ENCODE measurements at places on chromosomes 7 and 10.

GRCh38 chr10:95867866-95868265 is 39.9 kb upstream of the CC2D2B start:
- DNase-seq: no peak

- DNase-seq: no peak
These were observed 17.2 kb downstream of the ECHDC3 start for GRCh38 chr10:11759347-11759746.

DNA sequence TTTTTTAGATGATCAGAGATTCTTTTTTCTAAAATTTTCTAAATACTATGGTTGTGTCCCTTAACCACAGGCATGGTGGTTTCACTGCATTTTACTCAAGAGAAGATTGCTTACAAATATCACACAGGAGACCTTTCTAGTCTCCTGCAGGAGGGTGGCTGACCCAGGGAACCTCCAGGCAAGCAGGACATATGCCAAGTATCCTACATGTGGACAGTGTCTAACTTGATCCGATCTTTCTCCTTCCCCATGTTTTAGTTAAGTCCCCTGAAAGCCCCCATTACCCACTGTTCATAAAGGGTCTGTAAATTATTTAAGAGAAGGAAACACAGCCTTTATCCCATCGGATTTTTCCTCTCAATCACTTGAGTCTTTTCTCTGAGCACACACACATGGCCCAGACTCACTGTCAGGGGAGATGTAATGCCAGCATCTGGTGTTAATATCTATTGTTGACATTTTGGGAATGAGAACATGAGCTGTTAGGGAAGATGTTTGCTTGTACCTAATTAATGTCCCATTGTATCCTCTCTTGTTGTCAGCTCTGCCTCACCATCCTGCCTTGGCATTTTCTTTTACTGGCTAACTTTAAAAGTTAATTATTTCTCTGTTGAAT is 755.2 kb downstream of the AUTS2 start:
- peak; percentile 28 for DNase-seq

- no peak for DNase-seq
These were observed 810.7 kb downstream of the MAGI2 start for GRCh38 chr7:78642751-78643150.

DNA sequence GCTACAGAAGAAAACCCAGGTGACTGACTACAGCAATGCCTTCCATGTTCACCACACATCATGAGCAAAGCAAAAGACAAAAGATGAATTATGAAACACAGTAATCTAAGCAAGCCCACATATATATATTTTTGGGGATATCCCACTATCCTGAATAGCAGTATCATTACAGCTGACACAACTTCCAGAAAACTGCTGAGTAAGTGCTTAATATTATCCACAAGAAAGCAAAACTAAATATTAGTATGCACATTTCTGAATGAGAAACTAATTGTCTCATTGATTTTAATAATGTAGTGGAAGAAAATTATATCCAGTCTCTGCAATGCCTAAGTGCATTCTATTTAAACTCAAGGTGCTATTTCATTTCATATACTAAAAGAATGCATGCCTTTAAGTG is 14.5 kb upstream of the SLC35G1 start:
- no peak for DNase-seq

GRCh38 chr10:47406870-47407691 is 23.0 kb upstream of the ZNF488 start:
- DNase-seq: no peak

- DNase-seq: no peak
These were observed 368.9 kb downstream of the PLXDC2 start for GRCh38 chr10:20185116-20185515.

GRCh38 chr7:52715701-52716100 is 319.7 kb upstream of the POM121L12 start:
- DNase-seq: no peak

- DNase-seq: no peak
These were observed 51.3 kb upstream of the MAGI2 start for GRCh38 chr7:79504607-79505389.

Data from NCI-H446 treated with DMSO at 0.1 percent for 48 hours (cell line).